C1 segment of cervical spinal cord (tissue), 14 donors: ENCODE measurements at places on chromosomes 13 and 19.

GRCh38 chr13:25768838-25769237, 283.0 kb downstream of the SHISA2 start:
- no peak for DNase-seq

DNA sequence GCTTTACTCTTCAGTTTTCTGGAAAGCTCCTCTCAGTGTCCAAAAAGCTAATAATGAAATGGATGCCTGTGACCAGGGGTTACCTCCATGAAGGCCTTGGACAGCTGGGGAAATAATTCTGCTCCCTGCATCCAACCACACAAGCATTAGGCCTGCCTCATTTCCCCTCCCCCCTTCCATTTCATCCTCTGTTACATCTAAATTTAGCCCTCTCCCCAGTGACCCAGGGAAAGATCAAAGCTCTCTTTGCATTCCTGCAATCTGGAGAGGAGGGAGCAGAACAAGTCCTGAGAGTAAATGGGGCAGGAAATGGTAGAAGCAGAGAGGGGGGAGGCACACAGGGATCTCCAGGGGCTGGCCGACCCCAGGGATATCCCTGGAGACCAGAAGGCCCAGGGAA, 452.7 kb downstream of the TSHZ3 start:
- no peak for DNase-seq

DNA sequence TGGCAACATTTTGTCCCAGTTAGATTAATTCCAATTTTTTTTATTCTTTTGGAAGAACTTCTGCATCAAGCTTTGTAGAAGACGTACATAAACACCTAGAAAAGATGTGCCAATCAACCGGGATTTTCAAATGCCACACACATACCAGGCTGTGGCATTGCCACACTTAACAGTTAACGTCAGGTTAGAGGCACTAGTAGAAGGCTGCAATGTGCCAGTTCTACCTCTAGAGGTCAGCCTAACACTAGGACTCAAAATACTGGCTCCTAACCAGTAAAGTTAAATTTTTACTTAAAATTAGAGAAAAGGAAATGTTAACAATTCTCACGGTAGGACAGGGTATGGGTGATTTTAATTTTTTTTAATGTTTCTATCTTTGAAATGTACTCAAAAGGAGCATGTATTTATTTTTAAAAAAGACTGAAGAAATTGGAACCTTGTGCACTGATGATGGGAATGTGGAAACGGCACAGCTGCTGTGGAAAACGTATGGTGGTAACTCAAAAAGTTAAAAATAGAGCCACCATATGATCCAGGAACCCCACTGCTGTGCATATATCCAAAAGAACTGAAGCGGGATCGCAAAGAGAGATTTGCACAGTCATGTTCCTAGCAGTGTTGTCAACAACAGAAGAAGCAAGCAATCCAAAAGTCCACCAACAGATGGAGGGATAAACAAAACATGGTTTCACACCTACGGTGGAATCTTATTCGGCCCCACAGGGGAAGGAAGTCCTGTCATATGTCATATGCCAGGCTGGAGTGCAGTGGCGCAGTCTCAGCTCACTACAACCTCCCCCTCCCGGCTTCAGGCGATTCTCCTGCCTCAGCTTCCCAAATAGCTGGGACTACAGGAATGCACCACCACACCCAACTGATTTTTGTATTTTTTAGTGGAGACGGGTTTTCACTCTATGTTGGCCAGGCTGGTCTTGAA, 30.3 kb downstream of the CRYL1 start:
- DNase-seq: peak; percentile 38

DNA sequence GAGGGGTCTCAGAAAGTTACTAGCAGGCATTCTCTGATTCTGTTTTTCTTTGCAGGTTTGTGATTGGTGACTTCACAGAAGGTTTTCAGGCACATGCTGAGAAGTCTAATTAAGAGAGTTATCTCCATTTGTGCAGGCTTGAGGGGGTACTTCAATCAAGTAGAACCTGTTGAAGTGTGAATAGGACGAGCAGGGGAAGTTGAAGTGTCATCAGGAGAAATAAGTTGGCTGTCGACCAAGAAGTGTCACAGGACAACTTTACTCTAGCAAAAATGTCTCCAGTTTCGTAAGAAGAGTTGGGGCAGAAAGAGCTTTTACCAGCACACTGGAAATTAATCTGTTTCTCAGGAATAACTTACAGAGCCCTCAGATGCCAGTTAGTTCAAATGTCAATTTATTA, 576.5 kb upstream of the SLITRK5 start:
- DNase-seq: no peak

GRCh38 chr19:246551-246950, 44.7 kb downstream of the PLPP2 start:
- DNase-seq: no peak

- DNase-seq: no peak
Observed at GRCh38 chr13:106700439-106700838, 132.5 kb upstream of the ARGLU1 start.

DNA sequence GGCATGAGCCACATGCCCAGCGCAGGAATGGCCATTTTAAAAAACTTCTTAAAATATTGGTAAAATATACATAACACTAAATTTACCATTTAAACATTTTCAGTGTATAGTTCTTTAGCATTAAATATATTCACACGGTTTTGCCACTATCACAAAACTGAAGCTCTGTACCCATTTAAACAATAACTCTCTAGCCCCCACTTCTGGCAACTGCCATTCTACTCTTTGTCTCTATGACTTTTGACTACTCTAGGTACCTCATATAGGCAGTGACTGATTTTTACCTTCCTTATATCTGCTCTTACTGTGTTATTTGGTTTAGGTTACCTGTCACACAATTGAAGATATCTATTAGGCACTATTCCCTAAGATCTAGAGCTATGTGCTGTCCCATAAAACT, 2.3 kb upstream of the KBTBD7 start:
- no peak for DNase-seq

- no peak for DNase-seq
Observed at GRCh38 chr13:91714855-91715254, 316.4 kb downstream of the GPC5 start.

- no peak for DNase-seq
Observed at GRCh38 chr19:12913851-12914690, 5.0 kb downstream of the SYCE2 start.

DNA sequence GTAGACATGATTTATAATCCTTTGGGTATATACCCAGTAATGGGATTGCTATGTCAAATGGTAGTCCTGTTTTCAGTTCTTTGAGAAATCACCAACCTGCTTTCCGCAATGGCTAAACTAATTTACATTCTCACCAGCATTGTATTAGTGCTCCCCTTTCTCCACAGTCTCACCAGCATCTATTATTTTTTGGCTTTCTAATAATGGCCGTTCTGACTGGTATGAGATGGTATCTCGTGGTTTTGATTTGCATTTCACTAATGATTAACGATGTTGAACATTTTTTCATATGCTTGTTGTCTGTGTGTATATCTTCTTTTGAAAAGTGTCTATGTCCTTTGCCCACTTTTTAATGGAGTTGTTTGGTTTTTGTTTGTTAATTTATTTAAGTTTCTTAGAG, 165.1 kb downstream of the PDS5B start:
- no peak for DNase-seq

DNA sequence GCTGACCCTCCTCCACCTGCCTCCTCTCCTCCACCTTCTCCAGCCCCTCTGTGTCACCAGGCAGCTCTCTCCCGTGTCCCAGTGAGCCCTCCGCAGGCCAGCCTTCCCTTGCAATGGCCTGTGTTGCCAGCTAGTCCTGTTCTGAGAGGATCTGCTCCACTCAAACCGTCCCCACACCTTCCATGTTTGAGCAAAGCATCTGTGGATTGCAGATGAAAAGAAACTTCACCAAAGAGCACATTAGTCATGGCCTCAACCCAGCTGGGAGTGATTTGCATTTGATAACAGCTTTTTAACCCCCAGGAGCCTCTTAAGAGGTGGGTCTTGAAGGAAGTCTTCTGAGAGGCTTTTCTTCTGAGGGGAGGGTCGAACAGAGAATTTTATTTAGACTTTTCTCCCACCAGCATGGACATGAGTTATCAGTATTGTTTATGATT, 72.8 kb downstream of the COL4A2 start:
- DNase-seq: no peak

DNA sequence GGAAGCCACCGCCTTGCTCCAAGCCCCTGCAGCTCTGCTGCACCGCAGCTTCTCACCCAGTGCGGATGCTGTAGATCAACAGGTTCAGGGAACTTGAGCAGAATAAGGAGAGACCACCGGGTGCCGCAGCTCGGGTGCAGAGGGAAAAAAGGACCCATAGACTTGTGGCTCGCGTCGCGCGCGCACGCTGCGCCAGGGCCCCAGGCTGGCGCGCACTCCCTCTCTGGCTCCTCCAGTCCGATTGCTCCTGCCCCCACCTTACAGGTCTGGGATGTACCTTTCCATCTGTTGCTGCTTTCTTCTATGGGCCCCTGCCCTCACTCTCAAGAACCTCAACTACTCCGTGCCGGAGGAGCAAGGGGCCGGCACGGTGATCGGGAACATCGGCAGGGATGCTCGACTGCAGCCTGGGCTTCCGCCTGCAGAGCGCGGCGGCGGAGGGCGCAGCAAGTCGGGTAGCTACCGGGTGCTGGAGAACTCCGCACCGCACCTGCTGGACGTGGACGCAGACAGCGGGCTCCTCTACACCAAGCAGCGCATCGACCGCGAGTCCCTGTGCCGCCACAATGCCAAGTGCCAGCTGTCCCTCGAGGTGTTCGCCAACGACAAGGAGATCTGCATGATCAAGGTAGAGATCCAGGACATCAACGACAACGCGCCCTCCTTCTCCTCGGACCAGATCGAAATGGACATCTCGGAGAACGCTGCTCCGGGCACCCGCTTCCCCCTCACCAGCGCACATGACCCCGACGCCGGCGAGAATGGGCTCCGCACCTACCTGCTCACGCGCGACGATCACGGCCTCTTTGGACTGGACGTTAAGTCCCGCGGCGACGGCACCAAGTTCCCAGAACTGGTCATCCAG, 964 bp downstream of the PCDH17 start:
- DNase-seq: peak; percentile 71

- DNase-seq: no peak
Observed at GRCh38 chr19:9370738-9371619, 8.2 kb downstream of the ZNF177 start.

DNA sequence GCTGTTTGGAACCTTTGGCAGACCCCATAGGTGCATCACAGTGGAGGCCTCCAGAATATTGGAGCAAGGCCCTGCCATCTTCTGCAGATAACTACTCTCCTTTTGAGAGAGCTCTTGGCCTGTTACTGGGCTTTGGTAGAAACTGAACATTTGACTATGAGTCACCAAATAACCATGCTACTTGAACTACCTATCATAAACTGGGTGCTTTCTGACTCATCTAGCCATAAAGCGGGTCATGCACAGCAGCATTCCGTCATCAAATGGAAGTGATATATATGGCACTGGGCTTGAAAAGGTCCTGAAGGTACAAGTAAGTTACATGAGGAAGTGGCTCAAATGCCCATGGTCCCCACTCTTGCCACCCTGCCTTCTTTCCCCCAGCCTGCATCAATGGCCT, 782.5 kb upstream of the SLITRK6 start:
- DNase-seq: no peak
